ENCODE measurements at places on chromosomes 7 and 10.

DNA sequence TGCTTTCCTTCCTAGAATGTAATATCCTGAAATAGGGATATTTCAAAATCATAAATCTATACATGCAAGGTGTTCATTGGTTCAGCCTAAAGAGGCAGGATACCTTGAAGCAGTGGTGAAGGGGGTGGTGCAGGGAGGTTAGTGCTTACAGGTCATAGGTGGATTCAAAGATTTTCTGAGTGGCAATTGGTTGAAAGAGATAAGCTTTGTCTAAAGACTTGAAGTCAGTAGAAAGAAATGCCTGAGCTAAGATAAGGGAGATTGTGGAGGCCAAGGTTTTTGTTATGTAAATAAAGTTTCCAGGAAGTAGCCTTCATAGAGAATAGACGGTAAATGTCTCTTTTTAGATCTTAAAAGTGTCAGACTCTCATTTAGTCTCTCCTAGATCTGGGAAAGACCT, 741.2 kb upstream of the ZWINT start:
- DNase-seq = no peak

DNA sequence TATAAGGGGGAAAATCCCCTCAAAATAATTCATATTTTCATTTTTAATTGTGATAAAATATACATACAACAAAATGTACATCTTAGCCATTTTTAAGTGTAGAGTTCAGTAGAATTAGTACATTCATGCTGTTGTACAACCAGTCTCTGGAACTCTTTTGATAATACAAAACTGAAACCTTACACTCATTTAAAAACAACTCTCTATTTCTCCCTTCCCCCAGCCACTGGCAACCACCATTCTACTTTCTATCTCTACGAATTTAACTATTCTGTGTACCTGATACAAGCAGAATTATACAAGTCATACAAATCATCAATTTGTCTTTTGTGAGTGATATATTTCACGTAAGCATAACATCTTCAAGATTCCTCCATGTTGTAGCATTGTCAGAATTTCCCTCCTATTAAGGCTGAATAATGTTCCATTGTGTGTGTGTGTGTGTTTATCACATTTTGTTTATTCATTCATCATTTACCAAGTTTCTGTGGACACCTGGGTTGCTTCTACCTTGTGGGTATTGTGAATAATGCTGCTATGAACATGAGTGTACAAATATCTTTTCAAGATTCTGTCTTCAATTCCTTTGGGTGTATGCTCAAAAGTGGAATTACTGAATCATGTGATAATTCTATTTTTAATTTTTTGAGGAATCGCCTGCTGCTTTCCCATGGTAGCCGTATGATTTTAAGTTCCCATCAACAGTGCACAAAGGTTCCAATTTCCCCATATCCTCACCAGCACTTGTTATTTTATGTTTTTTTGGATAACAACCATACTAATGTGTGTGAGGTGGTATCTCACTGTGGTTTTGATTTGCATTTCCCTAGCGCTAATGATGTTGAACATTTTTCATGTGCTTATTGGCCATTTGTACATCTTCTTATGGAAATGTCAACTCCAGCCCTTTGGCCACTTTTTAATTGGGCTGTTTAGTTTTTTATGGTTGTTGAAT, 4.7 kb upstream of the EBLN1 start:
- no peak for DNase-seq

- DNase-seq = no peak
These were observed 260.5 kb upstream of the KLF14 start for GRCh38 chr7:130994378-130995115.

DNA sequence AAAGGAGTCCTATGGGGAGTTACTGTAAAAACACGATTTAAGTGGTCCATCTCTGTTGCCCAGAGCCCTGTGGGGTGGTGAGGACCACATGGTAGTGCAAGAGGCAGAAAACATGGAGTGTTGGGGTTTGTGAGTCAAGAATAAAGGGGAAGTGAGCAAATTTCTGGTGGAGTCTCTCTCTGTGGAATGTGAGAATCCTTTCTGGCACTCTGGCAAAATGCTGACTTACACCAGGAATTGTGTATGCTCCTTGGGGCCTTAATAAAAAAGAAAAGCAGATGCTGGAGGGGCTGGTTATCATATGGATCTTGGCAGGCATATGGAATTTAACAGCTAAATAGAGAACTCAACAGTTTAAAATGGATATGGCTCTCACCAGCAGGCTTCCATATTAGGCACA, 486.0 kb downstream of the TNS3 start:
- no peak for DNase-seq

DNA sequence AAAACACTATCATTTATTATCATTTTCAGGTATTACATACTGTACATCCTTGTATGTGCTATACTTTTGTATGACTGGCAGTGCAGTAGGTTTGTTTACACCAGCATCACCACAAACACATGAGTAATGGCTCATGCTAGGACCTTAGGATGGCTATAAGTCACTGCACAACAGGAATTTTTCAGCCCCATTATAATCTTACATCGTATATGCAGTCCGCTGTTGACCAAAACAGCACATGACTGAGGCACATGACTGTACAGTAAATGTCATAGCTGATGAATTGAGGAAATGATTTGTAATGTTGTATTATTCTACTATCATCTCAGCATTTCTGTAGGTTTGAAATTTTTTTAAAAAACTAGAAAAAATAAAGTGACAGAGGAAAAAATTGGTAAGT, 38.6 kb downstream of the BPGM start:
- DNase-seq = no peak

DNA sequence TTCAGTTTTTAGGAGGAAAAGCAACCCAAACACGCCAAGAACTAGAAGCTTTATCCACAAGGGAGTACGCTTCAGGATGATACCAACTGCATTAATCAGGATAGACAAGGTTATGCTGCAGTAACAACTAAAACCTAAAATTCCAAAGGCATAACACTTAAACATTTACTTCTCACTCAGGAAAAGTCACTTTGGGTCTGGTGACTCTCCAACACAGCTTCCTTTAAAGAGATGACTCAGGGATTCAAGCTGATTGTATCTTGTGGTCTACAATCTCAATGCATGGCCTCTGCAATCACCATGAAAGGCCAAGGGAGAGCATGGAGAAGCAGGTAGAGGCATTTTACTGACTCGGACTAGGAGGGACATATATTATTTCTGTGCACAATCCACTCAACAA, 315.8 kb downstream of the KCNMA1 start:
- no peak for DNase-seq

Measured in T-helper 2 cell (primary cell).